ENCODE measurements at places on chromosomes 13 and 19. TPM values are rescaled to one million over a fixed set of nuclear protein-coding genes. Genes with fewer than 3 reads are reported as not detected.

DNA sequence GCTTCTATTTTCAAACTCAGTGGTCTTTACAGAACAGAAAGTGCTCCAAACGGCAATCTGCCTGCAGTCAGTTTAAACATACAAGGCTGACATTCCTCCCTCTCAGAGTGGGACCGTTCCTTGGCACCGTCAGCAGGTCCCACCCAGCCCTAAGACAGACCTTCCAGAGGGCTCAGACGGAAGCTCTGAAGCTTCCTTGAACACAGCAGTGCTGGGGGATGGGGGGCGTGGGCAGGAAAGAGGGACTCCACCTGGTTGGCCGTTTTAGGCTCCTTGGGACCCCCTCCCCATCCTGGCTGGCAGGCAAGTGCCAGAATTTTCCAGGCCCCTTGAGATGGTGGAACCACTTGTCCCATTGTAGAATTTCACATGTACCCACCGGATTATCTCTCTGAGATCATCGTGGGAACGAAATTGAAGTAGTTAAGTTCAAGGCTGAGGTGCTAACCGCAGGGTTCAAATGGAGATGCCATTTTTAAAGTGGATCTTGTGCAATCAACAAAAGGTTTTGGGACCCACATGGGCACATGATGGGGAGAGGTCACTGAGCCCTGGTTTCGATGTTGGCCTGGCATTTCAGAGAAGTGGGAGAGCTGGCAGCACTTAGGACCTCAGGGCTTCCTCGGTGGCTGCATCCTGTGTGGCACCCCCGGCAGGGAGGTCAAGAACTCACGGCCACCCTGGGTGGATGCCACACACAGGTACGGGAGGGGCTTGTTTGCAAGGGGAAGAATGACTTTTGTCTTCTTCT lies 46.2 kb downstream of the KLF2 start:
- no peaks in the 10 kb centered on the region for H3K4me1 ChIP-seq
- no peaks in the 10 kb centered on the region for H3K27me3 ChIP-seq
- no peak overlapping the region for H3K4me3 ChIP-seq
- H3K36me3 ChIP-seq: no peaks in the 10 kb centered on the region

- peaks cover 7% of the 10 kb centered on the region for H3K36me3 ChIP-seq
- H3K27ac ChIP-seq: no peak overlapping the region
- no peaks in the 10 kb centered on the region for H3K4me1 ChIP-seq
These were observed 13.7 kb downstream of the ANKRD27 start for GRCh38 chr19:32661318-32661717.

Gene TGFBR3L
- 0.72 TPM for polyA plus RNA-seq

GRCh38 chr13:76271728-76272232 lies 614.4 kb downstream of the KCTD12 start:
- H3K4me3 ChIP-seq: no peak overlapping the region
- H3K27me3 ChIP-seq: no peaks in the 10 kb centered on the region
- H3K27ac ChIP-seq: no peak overlapping the region
- DNase-seq: no peak

DNA sequence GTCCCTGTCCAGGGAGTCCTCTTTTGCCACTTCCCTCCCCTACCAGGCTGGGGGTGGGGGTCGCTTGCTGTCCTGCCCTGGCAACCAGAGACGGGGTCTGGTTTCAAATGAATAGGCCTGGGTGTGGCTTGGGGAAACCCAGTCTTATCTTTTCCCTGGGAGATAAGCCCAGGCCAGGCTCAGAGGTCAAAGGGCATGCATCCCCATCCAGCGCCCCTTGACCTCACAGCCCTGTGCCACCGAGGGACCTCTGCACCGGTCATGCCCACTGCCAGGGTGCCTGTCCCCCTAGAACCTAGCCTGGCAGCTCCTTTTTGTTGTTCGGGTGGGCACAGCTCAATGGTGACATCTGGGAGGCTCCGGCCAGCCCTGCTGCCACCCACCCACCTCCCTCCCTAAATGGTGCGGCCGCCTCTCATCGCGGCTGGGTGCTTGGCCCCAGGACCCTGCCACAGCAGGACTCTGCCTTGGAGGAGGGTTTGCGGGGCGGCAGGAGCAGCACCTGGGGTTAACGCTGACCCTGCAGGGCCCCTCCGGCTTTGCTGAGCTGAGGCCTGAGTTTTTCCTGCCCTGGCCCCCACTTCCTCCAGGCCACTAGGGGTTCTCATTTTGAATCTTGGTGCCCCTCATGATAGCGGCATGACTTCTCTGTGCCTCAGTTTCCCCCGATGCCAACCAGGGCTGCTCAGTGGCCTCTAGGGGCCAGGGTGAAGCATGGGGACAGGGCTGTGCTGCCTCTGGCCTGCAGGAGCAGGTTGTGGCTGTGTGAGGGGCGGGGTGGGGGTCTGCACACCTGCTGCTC lies 2.9 kb upstream of the CERS1 start:
- H3K4me3 ChIP-seq: no peak overlapping the region
- H3K27ac ChIP-seq: no peak overlapping the region
- peaks cover 27% of the 10 kb centered on the region for H3K27me3 ChIP-seq
- no peaks in the 10 kb centered on the region for H3K36me3 ChIP-seq
- no peaks in the 10 kb centered on the region for H3K4me1 ChIP-seq
- no peak for DNase-seq

GRCh38 chr13:75550159-75550567 lies 572 bp downstream of the UCHL3 start:
- peak overlapping the region; percentile 91 for H3K4me3 ChIP-seq
- peaks cover 17% of the 10 kb centered on the region for H3K4me1 ChIP-seq
- peak; percentile 26 for DNase-seq
- peak overlapping the region; percentile 98 for H3K27ac ChIP-seq
- peaks cover 10% of the 10 kb centered on the region for H3K36me3 ChIP-seq
- no peaks in the 10 kb centered on the region for H3K27me3 ChIP-seq

Gene MICU2
- polyA plus RNA-seq: 29.6 TPM

Gene NLRP7
- not detected for polyA plus RNA-seq

- H3K36me3 ChIP-seq: no peaks in the 10 kb centered on the region
- no peak overlapping the region for H3K27ac ChIP-seq
- DNase-seq: no peak
- H3K4me1 ChIP-seq: peaks cover 10% of the 10 kb centered on the region
- H3K4me3 ChIP-seq: no peak overlapping the region
- no peaks in the 10 kb centered on the region for H3K27me3 ChIP-seq
These were observed 72.2 kb downstream of the UFM1 start for GRCh38 chr13:38421590-38422560.

- H3K4me1 ChIP-seq: peaks cover 12% of the 10 kb centered on the region
- peaks cover 18% of the 10 kb centered on the region for H3K36me3 ChIP-seq
- no peaks in the 10 kb centered on the region for H3K27me3 ChIP-seq
- H3K4me3 ChIP-seq: no peak overlapping the region
- peak overlapping the region; percentile 63 for H3K27ac ChIP-seq
- peak; percentile 91 for DNase-seq
These were observed 21.2 kb downstream of the PCID2 start for GRCh38 chr13:113187263-113187669.

- no peak overlapping the region for H3K4me3 ChIP-seq
These were observed 8.0 kb downstream of the LILRB4 start for GRCh38 chr19:54670576-54671357.

Gene FBN3
- not detected for polyA plus RNA-seq

- H3K4me1 ChIP-seq: no peaks in the 10 kb centered on the region
- no peak overlapping the region for H3K27ac ChIP-seq
- DNase-seq: no peak
- peaks cover 4% of the 10 kb centered on the region for H3K36me3 ChIP-seq
These were observed 24.2 kb downstream of the PPP1R37 start for GRCh38 chr19:45117167-45117594.

DNA sequence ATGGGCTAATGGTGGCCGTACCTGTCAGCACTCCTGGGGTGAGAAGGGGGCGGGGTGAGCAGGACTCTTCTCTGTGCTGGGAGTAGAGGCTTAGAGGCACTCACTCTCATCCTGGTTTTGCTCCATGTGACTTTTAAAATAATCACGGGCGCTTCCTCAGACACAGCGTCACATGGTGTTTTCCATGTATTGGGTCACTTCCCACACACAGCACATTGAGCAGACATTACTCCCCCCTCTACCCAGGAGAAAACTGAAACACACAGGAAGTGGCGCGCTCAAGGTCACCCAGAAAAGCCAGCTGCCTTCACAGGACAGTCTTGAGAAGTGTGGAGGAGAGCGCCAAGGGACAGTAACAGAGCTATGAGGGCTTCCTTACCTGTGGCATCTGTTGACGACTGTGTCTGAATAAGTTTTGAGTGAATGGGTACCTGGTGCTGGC lies 23.2 kb downstream of the SPATA13 start:
- no peak for DNase-seq
- no peaks in the 10 kb centered on the region for H3K36me3 ChIP-seq
- H3K4me1 ChIP-seq: no peaks in the 10 kb centered on the region
- no peaks in the 10 kb centered on the region for H3K27me3 ChIP-seq
- no peak overlapping the region for H3K4me3 ChIP-seq
- no peak overlapping the region for H3K27ac ChIP-seq

Gene HSH2D
- 1.1 TPM for polyA plus RNA-seq

GRCh38 chr13:110589793-110590390 lies 25.5 kb upstream of the NAXD start:
- no peaks in the 10 kb centered on the region for H3K36me3 ChIP-seq
- peaks cover 18% of the 10 kb centered on the region for H3K4me1 ChIP-seq
- H3K27ac ChIP-seq: no peak overlapping the region
- DNase-seq: no peak
- no peaks in the 10 kb centered on the region for H3K27me3 ChIP-seq

- H3K27me3 ChIP-seq: no peaks in the 10 kb centered on the region
- H3K4me3 ChIP-seq: no peak overlapping the region
- no peaks in the 10 kb centered on the region for H3K4me1 ChIP-seq
These were observed 1422.4 kb upstream of the MIR17HG start for GRCh38 chr13:89925107-89925506.
